ENCODE measurements at places on chromosomes 11 and 22.

- DNase-seq: no peak
These were observed 50.8 kb upstream of the ADORA2A start for GRCh38 chr22:24376586-24376985.

- DNase-seq: no peak
These were observed 512 bp upstream of the GRIA4 start for GRCh38 chr11:105609341-105609781.

DNA sequence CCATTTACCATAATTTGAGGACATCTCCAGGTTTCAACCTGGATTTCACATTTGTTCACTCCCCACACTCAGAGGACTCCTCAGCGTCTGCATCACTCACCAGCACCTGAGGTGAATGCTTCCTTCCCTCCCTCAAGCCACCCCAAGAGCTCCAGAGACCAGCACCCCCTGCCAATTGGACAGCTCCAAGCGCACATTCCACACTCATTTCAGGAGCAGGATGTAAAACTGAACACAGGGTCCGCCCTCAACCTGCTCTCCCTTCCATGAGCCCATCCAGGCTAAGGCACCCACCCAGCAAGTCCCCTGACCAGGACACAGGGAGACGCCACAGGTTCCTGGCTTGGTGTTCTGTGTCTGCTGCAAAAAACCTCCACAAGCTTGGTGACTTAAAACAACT lies 3.9 kb downstream of the SCGB1D1 start:
- no peak for DNase-seq

- no peak for DNase-seq
These were observed 15.8 kb downstream of the UPB1 start for GRCh38 chr22:24510637-24511625.

- no peak for DNase-seq
These were observed 4.9 kb downstream of the LRP5 start for GRCh38 chr11:68317147-68317785.

- peak; percentile 60 for DNase-seq
These were observed 27.9 kb upstream of the SUSD2 start for GRCh38 chr22:24153353-24153752.

DNA sequence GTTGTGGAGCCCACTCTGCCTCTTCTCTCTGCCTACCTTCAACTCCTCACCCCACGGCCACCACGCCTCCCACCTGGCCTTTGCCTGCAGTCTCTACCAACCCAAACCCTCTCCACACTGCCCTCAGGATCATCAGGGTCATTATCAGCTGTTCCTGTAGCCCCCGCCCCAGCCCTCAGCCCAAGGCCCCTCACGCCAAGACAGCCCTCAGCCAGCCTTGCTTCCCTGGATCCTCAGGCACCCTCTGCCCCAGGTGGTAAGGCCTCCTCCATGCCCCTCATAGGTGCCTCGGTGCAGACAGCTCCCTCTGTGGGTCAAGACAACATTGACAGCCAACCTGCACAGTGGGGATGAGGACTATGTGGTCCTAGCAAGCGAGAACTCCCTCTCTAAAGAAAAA lies 1.7 kb downstream of the SBF1 start:
- DNase-seq: no peak

GRCh38 chr22:47802421-47802820 lies 1040.0 kb downstream of the TBC1D22A start:
- no peak for DNase-seq

- DNase-seq: no peak
These were observed 142.4 kb downstream of the KIRREL3 start for GRCh38 chr11:126857860-126858808.

DNA sequence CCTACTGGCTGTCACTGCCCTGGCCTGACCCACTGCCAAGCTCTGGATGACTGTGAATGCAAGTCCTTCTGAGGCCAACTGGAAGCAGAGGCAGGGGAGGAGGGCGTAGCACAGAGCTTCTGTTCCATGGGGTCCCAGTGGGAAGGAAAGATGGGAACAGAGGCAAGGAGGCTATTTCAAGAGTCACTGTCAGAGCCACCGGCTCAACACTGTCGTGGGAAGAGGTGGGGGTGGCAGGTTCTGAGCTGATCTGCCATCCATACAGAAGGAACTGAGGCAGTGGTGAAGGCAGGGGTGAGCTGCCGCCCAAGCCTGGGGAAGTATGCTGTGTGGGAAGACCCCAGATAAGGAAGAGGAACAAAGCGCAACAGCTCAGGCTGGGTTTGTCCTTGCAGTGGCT lies 54.7 kb downstream of the SGSM3 start:
- DNase-seq: no peak

Data from T-cell (primary cell).